ENCODE measurements at places on chromosomes 3 and 15. TPM values are rescaled to one million over a fixed set of nuclear protein-coding genes. Genes with fewer than 3 reads are reported as not detected.

DNA sequence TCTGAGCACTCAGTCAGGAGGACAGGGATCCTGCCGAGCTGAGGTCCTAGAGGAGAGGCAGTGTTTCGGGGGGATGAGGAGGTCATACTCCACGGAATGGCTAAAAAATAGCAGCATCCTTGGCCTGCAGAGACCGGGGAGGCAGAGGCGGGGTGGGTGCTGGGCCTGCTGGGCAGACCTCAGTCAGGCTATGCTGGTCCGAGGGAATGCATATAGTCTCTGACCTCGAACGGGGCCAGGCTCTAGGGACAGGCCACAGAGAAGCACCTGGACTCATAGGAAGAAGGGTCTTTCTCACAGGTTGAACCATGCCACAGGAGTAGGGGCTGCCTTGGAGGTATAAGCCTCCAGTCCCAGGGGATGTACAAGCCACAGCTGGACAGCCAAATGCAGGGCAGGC is 14.0 kb upstream of the SKIC8 start:
- ATAC-seq, result no peak

DNA sequence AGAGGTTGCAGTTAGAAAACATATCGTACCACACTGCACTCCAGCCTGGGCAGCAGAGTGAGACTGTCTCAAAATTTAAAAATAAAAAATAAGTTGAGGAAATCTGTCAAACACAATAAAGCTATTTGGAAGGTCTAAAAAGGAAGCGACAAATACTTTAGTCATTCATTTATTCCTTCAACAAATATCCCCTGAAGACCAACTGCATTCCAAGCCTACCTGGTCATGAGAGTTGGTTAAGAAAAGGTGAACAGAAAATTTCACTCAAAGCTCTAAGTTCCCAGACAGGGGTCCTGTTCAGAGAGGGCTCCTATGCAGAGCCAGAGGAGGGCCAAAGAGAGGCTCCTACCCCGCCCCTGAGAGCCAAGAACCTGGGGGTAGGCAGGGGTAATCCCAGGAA is 15.4 kb upstream of the PRKAR2A start:
- no peak for ATAC-seq

GRCh38 chr3:16427103-16427965 is 86.2 kb downstream of the RFTN1 start:
- peak; percentile 78 for ATAC-seq

DNA sequence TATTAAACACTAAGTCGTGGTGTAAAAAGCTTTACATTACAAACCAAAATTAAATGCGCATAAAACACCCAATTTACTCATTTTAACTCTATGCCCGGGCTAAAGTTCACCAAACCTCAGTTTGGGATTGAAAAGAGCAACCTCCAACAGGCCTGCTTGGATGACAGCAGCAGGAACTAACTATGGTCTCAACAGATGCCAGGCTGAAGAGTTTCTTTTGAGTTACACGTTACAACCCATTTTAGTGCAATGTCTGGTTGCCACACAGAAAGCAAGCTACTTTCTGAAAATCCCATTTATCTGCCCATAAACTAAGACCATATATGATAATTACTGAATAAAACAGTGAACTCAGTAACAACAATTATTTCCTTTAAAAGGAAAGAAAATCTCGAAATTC is 2.2 kb downstream of the SATB1 start:
- no peak for ATAC-seq

GRCh38 chr3:72606005-72606800 is 242.0 kb downstream of the SHQ1 start:
- ATAC-seq, result no peak

DNA sequence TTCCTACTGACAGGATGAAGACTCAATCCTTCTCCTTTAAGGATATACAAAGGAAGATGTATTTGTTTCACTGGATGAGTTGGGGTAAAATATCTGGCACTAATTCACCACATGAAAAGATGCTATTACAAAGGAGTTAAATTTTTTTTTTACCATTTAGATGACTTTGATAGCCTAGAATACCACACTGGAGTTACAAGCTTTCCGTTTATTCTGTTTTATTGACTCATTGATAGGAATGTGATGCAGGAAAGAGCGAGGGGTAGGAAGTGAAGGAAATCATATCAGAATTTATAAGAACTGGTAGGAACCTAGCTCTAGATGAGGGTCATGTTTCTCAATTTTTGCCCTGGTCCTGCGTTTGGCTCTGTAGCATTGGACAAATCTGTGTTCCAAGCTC is 427.2 kb downstream of the GRM7 start:
- ATAC-seq, result no peak

- no peak for ATAC-seq
These were observed 342.2 kb downstream of the PDCD6IP start for GRCh38 chr3:34140616-34141015.

DNA sequence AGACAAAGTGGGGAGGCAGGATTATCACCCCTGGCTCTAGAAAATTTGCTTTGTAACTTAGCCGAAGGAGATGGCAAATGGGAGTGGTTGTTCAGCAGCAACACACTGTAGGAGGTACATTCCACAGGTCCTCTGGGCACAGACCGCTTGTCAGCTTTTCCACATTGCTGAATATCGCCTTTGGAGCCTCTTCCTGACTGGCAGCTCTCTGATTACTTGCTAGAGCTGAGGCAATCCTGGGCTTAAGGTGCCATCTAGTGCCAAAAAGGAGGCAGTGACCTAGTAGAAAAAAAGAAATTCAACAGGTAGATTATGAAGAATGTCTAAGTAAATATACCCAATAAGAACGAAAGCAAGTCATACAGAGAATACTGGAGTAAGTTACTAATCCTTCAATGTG is 13.1 kb upstream of the SCN5A start:
- ATAC-seq, result no peak

GRCh38 chr3:56557831-56558170 is 826 bp downstream of the CCDC66 start:
- peak; percentile 6 for ATAC-seq

DNA sequence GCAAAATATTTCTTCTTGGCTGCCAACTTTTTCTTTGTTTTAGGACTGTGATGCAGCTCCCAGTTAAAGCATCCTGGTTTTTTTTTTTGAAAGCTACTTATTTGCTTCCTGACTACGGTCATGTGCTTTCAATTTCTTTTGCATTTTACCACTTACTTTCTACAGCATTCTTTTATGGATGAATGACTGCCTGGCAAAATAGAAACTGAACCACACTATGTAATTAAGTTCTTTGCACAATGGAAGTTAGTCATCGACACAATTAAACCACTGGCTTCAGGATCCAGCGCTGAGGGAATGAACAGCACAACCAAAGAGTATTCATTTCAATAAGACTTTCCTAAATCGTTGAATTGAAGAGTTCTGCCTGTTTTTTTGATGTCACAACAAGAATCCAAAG is 82.2 kb upstream of the EPHA3 start:
- ATAC-seq, result peak; percentile 96

- no peak for ATAC-seq
These were observed 60.7 kb upstream of the TLE3 start for GRCh38 chr15:70158309-70159000.

DNA sequence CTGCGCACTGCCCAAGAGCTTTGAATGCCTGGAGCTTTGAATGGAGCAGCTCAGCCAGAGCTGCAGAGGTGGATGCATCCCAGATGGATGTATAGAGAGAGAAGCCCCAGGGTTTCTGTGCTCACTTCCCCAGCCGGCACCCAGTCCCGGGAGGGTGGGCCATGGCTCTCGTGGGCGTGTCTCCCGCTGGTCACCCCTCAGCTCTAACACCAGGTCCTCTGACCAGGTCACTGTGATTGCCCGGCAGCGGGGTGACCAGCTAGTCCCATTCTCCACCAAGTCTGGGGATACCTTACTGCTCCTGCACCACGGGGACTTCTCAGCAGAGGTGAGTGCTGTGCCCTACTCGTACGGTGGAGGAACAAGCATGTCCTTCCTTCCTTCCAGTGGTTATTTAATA is 10.7 kb downstream of the TMEM43 start:
- ATAC-seq, result no peak

DNA sequence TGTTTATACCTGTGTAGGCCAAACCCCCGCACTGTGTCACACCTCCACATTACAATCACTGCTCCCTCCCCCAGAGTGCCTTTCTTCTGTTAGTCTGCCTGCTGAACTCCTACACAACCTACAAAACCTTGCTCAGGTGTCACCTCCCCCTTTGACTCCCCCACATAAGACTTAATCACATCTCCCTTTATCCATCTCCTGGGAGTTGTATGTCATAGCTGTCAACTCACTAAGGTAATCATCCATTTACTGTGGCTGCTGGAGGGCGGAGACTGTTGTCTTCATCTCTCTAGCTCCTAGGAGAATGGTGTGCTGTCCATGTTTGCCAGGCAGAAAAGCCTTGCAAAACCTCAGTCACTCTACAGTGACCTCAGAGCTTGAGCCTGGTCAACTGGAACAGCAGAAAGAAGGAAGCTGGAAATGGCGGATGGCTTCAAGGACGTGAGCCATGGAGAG is 43.8 kb downstream of the ZNF710 start:
- ATAC-seq, result no peak

Gene SYNPR
- total RNA-seq, result 1.9 TPM

Gene C3orf22
- total RNA-seq, result not detected

Gene TERC
- 10.7 TPM for total RNA-seq

Gene AMIGO3
- not detected for total RNA-seq

Gene VPS13C
- 156 TPM for total RNA-seq
